Daoy (cell line): ENCODE measurements at places on chromosomes 2 and 18. TPM values are rescaled to one million over a fixed set of nuclear protein-coding genes. Genes with fewer than 3 reads are reported as not detected.

GRCh38 chr2:121640380-121641316 is 8.6 kb downstream of the CLASP1 start:
- DNase-seq, result no peak

DNA sequence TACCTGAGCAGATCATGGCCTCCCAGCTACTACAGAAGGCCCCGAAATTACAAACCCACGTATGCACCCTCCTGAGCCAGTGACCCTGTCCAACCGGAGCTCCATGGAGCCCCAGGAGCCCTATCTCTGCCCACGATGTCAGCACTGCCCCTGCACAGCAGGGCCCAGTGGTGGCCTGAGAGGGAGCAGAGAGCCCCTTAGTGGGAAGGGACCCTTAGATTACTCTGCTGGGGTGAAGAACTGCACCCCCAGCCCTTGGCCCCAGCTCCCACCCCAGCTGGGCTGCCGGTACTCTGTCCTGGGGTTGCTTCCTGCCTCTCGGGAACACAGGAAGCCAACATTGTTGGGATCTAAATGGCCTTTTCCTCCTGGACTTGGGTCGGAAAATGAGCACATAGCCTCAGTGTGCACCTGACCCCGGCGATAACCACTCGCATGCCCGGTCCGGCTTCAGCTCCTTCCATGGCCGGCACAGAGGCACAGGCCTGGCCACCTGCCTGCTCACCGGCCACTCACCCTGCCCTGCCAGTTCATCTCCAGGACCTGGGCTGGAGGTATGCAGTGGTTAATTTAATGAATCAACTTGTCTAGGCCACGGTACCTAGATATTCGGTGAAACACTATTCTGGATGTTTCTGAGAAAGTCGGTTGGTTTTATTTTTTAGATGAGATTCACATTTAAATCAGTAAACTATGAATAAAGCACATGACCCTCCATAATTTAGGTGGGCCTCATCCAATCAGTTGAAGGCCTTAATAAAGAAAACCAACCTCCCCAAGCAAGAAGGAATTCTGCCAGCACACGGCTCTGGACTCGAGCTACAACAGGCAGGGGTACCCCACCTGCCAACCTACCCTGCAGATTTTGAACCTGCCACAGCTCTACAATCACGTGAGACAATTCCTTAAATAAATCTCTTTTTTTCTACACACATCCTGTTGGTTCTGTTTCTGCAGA is 19.2 kb downstream of the TNS1 start:
- no peak for DNase-seq

- DNase-seq, result no peak
Measured at GRCh38 chr2:223590964-223591363, 11.2 kb downstream of the SCG2 start.

The L3MBTL4 gene
- total RNA-seq, result 2.8 and 3.4 TPM in 2 replicates
